GF-D8 (cell line): ENCODE measurements at places on chromosomes 12 and 14.

GRCh38 chr12:45987340-45987727 is 3.0 kb downstream of the SCAF11 start:
- no peak for DNase-seq

GRCh38 chr14:104877806-104878550 is 12.9 kb downstream of the CEP170B start:
- DNase-seq: no peak

- DNase-seq: no peak
Measured at GRCh38 chr12:2292560-2292959, 239.8 kb downstream of the CACNA1C start.

- peak; percentile 48 for DNase-seq
Measured at GRCh38 chr12:123601602-123602489, at the start of gene DDX55. DDX55 (plus strand) TSS chr12:123602099; CDS start chr12:123602149, 50 bp downstream.

DNA sequence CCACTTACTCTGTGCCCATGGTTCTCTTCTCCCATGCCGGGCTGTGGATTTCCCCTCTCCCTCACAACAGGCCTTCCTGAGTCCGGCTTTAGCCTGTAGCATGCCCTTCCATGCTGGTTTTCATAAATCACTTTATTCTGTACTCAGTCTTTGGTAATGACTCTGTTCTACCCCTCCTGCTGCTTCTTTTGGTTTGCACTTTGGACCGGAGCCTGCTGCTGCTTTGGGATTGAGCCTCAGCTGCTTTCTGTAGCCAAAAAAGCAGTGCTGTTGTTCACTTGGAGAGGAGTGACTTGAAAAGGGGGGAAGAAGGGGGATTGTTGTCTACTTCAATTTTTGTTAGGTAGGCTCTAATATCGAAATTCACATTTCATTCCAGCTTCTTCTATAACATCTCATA is 8.5 kb upstream of the SLC6A13 start:
- no peak for DNase-seq
